ENCODE measurements at places on chromosomes 2 and 18.

DNA sequence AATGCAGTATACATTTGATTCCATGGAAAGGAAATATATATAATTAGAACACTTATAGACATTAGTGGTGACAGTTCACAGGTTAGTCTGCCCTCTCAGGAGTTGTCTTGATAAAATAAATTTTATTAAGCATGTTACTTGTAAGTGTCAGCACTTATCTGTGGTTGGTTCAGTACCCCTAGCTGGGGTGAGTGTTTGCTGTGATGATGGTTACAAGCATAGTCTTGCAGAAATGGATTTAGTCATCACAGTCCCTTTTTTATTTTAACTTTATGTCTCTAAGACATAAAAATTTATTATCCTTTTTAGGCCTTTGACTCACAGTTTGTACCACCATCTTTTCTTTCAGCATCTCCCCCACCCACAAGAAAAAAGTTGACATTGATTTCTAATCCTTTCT lies 52.1 kb downstream of the NCK2 start:
- no peaks in the 10 kb centered on the region for H3K27me3 ChIP-seq
- H3K27ac ChIP-seq = no peak overlapping the region
- H3K4me3 ChIP-seq = no peak overlapping the region
- no peaks in the 10 kb centered on the region for H3K36me3 ChIP-seq

- H3K27me3 ChIP-seq = no peaks in the 10 kb centered on the region
- H3K27ac ChIP-seq = no peak overlapping the region
- H3K4me1 ChIP-seq = no peaks in the 10 kb centered on the region
- no peak for DNase-seq
- H3K4me3 ChIP-seq = no peak overlapping the region
Observed at GRCh38 chr2:228675091-228675490, 493.6 kb upstream of the SPHKAP start.

GRCh38 chr2:145846982-145847381 lies 1327.1 kb upstream of the ZEB2 start:
- no peaks in the 10 kb centered on the region for H3K27me3 ChIP-seq
- no peak overlapping the region for H3K27ac ChIP-seq
- no peaks in the 10 kb centered on the region for H3K36me3 ChIP-seq
- no peak overlapping the region for H3K4me3 ChIP-seq

GRCh38 chr18:58609536-58609993 lies 19.3 kb downstream of the ALPK2 start:
- H3K27me3 ChIP-seq = no peaks in the 10 kb centered on the region
- DNase-seq = no peak
- no peak overlapping the region for H3K27ac ChIP-seq
- peaks cover 11% of the 10 kb centered on the region for H3K4me1 ChIP-seq
- H3K36me3 ChIP-seq = no peaks in the 10 kb centered on the region

GRCh38 chr2:99734236-99734635 lies 244.4 kb upstream of the REV1 start:
- H3K4me1 ChIP-seq = no peaks in the 10 kb centered on the region
- H3K36me3 ChIP-seq = no peaks in the 10 kb centered on the region
- no peaks in the 10 kb centered on the region for H3K27me3 ChIP-seq
- no peak overlapping the region for H3K4me3 ChIP-seq
- no peak for DNase-seq
- H3K27ac ChIP-seq = no peak overlapping the region

GRCh38 chr2:215712871-215713790 lies 277.3 kb upstream of the FN1 start:
- H3K36me3 ChIP-seq = no peaks in the 10 kb centered on the region
- DNase-seq = no peak

- no peak for DNase-seq
- peaks cover 23% of the 10 kb centered on the region for H3K4me1 ChIP-seq
- no peaks in the 10 kb centered on the region for H3K36me3 ChIP-seq
- no peak overlapping the region for H3K27ac ChIP-seq
- H3K27me3 ChIP-seq = no peaks in the 10 kb centered on the region
- no peak overlapping the region for H3K4me3 ChIP-seq
Observed at GRCh38 chr2:12081481-12082210, 335.2 kb downstream of the LPIN1 start.

- no peaks in the 10 kb centered on the region for H3K4me1 ChIP-seq
- no peak overlapping the region for H3K27ac ChIP-seq
- no peaks in the 10 kb centered on the region for H3K27me3 ChIP-seq
- H3K36me3 ChIP-seq = no peaks in the 10 kb centered on the region
Observed at GRCh38 chr18:60246606-60247005, 126.0 kb downstream of the MC4R start.

DNA sequence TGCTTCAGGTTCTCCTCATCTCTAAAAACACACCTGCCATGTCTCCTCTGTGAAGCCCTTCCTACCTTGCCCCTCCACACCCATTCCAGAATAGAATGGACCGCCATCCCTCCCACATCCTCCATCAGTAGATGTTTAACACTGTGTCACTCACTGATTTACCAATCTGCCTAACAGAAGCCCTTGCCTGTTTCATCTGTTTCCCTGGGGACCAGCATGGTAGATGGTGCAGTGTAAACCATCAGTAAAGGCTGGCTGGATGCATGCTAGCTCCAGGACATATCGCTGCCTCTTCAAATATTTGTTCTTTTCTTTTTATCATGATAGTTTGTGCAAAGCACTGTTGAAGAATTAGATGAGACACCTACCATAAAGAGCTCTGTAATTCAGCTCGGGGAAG lies 271.4 kb downstream of the PIEZO2 start:
- no peak overlapping the region for H3K4me3 ChIP-seq
- H3K4me1 ChIP-seq = no peaks in the 10 kb centered on the region
- DNase-seq = no peak
- H3K36me3 ChIP-seq = no peaks in the 10 kb centered on the region
- no peak overlapping the region for H3K27ac ChIP-seq

DNA sequence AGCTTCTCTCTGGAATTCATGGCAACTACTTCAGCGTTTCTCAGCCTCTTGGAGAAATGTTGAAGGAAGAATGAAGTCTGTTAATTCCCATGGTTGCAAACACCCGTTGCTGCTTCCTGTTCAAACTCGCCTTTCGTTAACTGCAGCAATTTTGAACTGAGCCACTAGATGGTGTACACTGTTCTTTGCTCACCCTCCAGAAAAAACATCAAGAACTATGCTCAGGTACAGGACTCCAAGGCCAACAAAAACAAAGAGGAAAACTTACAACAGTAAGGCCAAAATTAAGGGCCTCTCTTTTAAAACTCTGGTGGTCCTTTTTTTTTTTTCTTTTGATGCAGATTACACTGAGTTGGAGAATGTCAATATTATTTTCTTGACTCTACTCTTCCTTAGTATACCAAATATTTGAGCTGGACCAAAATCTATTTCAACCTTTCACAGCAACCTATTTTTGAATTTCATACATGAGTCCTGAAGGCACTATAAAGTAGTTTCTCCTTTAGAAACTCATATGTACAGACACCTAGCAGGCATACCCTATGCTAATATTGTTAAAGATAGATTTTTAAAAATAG lies 58.2 kb downstream of the KLHL14 start:
- H3K36me3 ChIP-seq = no peaks in the 10 kb centered on the region
- H3K27ac ChIP-seq = no peak overlapping the region
- H3K27me3 ChIP-seq = no peaks in the 10 kb centered on the region
- no peak overlapping the region for H3K4me3 ChIP-seq
- no peaks in the 10 kb centered on the region for H3K4me1 ChIP-seq

- H3K36me3 ChIP-seq = no peaks in the 10 kb centered on the region
- H3K4me1 ChIP-seq = no peaks in the 10 kb centered on the region
- no peak overlapping the region for H3K27ac ChIP-seq
- no peak for DNase-seq
Observed at GRCh38 chr2:127320067-127320466, 26.1 kb upstream of the ERCC3 start.

- DNase-seq = no peak
- no peaks in the 10 kb centered on the region for H3K4me1 ChIP-seq
- no peaks in the 10 kb centered on the region for H3K36me3 ChIP-seq
- H3K27ac ChIP-seq = no peak overlapping the region
- no peaks in the 10 kb centered on the region for H3K27me3 ChIP-seq
- H3K4me3 ChIP-seq = no peak overlapping the region
Observed at GRCh38 chr2:212523756-212524155, 14.8 kb downstream of the ERBB4 start.

DNA sequence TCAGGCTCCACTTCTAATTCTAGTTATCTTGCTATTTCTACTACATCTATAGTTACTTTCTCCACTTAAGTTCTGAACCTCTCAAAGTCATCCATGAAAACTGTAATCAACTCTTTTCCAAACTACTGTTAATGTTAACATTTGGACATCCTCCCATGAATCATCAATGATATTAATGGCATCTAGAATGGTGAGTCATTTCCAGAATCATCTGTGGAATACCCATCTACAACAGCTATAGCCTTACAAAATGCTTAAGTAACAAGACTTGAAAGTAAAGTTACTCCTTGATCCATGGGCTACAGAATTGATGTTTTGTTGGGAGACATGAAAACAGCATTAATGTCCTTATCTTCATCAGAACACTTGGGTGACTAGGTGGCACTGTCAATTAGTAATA lies 35.4 kb downstream of the BARD1 start:
- no peak overlapping the region for H3K4me3 ChIP-seq
- no peak for DNase-seq
- no peak overlapping the region for H3K27ac ChIP-seq
- H3K4me1 ChIP-seq = no peaks in the 10 kb centered on the region
- no peaks in the 10 kb centered on the region for H3K27me3 ChIP-seq

- no peaks in the 10 kb centered on the region for H3K27me3 ChIP-seq
- H3K4me3 ChIP-seq = no peak overlapping the region
- H3K27ac ChIP-seq = no peak overlapping the region
- peaks cover 4% of the 10 kb centered on the region for H3K4me1 ChIP-seq
- no peak for DNase-seq
- no peaks in the 10 kb centered on the region for H3K36me3 ChIP-seq
Observed at GRCh38 chr2:96409820-96410164, 74.2 kb downstream of the NCAPH start.

DNA sequence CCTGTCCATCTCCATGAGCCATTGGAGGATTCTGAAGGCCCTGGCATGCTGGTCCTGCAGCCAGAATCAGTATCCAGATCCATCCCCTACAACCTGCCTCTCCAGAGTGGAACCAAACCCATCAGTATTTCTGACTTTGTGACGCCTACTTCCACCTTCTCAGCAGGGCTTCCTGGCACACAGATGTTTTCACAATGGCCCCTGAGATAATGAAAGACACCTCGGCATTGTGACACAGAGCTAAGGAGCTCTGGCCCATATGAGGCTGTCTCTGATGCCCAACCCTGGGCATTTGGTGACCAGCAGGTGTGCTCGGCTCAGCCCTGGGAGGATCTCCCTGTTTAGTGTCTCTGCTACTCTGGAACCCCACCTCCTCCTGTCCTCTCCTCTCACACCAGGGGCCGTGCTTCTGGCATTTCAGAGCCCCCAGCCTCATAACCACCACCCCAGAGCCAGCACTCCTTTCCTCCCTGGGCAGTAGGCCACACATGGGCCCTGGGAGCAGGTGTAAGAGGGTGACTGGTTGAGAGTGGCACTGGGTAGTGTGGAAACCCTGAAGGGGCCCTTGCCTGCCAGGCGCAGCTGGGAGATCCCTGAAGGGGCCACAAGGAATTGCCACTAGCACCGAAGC lies 38.2 kb downstream of the FOSL2 start:
- no peak for DNase-seq
- no peak overlapping the region for H3K4me3 ChIP-seq
- H3K27ac ChIP-seq = no peak overlapping the region
- no peaks in the 10 kb centered on the region for H3K36me3 ChIP-seq
- H3K27me3 ChIP-seq = no peaks in the 10 kb centered on the region

- H3K4me3 ChIP-seq = peak overlapping the region; percentile 86
- peaks cover 16% of the 10 kb centered on the region for H3K36me3 ChIP-seq
- H3K27ac ChIP-seq = peak overlapping the region; percentile 92
- no peak for DNase-seq
- H3K27me3 ChIP-seq = peaks cover 6% of the 10 kb centered on the region
Observed at GRCh38 chr18:59900222-59901128, 679 bp downstream of the PMAIP1 start.

DNA sequence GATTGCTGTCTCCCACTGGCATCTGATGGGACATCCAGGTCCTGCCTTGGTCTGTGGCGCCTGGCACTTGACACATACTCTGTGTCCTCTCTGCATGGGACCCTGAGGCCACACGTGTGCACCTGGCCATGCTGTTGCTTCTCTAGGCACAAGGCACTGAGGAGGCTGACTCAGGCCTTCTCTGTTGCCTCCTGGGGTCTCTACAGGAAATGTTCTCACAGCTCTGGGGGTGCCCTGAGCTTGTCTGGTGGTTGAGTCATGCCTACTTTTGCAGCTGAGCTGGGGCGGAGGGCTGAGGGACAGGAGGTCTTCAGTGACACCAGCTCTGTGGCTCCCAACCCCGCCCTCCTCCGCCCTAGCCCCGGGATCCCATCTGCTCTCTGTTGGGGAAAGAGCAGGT lies 207.0 kb upstream of the HS6ST1 start:
- H3K4me1 ChIP-seq = no peaks in the 10 kb centered on the region
- H3K4me3 ChIP-seq = no peak overlapping the region
- no peak for DNase-seq

- no peaks in the 10 kb centered on the region for H3K36me3 ChIP-seq
- DNase-seq = no peak
- peaks cover 19% of the 10 kb centered on the region for H3K4me1 ChIP-seq
- H3K4me3 ChIP-seq = no peak overlapping the region
- H3K27me3 ChIP-seq = no peaks in the 10 kb centered on the region
Observed at GRCh38 chr2:54569745-54570301, 113.7 kb downstream of the SPTBN1 start.

- no peaks in the 10 kb centered on the region for H3K27me3 ChIP-seq
- DNase-seq = no peak
Observed at GRCh38 chr2:29765721-29766120, 155.7 kb downstream of the ALK start.

DNA sequence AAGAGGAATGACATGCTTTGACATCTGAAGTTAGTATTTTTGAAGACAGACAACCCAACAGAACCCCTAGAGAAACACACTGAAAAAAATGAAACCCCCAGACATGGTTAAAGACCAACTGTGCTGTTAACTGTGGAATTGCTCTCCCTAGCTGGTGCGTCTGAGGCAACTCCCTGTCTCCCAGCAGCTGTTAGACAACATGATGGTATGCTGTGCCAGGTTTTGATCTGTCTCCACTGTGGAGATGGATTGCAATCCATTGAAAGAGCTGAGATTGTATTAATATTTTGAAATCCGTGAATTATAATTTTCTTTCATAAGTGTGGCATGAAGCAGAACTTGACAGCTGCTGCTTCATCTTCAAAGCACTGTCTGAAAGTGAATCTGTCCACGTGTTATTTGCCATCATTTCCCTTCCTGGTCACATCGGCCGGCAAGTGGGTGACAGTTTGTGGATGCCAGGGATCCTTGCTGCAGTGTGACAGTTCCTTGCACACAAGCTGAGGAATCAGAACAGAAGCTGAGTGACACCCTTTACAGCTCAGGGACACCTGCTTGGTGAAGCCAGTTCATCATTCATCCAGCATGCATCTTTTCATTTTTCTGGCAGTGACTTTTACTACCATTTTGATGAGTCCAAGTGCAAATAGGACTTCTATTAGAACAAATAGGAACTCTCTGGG lies 58.2 kb upstream of the ACSL3 start:
- H3K4me3 ChIP-seq = no peak overlapping the region
- H3K36me3 ChIP-seq = no peaks in the 10 kb centered on the region
- no peak for DNase-seq
- H3K27ac ChIP-seq = no peak overlapping the region
